ENCODE measurements at places on chromosomes 7 and 10. TPM values are rescaled to one million over a fixed set of nuclear protein-coding genes. Genes with fewer than 3 reads are reported as not detected.

GJD4 gene
- polyA plus RNA-seq, result 0.13 TPM

AKR1E2 gene
- 12.9 TPM for polyA plus RNA-seq

C10orf53 gene
- polyA plus RNA-seq, result not detected

GRCh38 chr7:140176122-140176701 lies 571 bp downstream of the KDM7A start:
- no peak for DNase-seq

GRCh38 chr10:110058212-110058611 lies 50.4 kb downstream of the ADD3 start:
- no peak for DNase-seq

- DNase-seq, result no peak
Measured at GRCh38 chr10:80642661-80643060, 105.0 kb downstream of the SH2D4B start.

GRCh38 chr7:3399858-3400257 lies 98.8 kb downstream of the SDK1 start:
- no peak for DNase-seq

DNA sequence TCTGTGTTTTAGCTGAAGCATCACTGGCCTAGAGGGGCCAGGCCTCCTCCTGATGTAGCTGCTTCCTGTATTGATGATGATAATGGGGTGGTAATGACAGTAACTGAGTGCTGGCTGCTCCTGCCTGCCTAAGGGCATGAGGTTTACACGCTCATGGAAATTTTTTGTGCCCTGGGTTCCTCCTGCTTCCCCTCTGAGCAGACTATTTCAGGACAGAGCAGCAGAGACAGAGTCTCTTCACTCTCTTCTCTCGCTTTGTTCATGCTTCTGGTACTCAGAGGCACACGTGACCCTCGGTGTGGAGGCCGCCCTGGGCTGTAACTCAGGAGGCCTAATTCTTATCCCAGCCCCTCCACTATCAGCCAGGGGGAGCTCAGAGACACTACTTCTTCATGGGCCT lies 27.9 kb downstream of the LRRC20 start:
- no peak for DNase-seq

DNA sequence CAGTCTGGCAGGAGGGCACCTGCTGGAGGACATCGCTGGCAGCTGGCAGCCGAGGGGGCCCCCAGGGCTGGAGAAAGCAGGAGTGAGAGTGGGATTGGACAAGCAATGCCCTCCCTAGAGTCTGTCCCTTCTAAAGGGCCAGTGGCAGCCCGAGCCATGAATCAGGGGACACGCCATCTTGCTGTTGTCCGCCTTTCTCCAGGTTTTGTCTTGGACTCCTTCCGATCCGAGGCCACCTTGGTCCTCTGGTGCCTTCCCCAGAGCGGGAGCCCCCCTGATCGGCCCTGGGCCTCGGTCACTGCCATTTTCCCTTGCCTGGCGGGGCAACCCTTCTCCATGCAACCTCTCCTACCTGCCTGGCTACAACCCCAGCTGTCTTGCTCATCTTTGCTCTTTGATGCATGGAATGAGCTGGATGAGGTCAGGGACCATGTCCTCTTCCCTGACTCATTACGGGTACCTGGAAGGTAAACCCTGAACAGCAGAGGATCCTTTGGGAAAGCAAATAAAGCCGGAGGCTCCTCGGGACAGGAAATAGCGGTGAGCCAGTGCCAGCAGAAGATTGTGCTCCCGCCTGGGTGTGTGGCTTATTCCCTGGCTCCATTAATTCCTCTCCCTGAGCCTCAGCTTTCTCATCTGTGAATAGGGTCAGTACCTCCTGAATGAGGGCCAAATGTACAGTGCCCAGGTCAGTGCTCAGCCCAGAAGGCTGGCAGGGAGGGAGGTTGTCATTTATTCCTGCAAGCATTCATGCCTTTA lies 112.0 kb downstream of the GRK5 start:
- no peak for DNase-seq

DNA sequence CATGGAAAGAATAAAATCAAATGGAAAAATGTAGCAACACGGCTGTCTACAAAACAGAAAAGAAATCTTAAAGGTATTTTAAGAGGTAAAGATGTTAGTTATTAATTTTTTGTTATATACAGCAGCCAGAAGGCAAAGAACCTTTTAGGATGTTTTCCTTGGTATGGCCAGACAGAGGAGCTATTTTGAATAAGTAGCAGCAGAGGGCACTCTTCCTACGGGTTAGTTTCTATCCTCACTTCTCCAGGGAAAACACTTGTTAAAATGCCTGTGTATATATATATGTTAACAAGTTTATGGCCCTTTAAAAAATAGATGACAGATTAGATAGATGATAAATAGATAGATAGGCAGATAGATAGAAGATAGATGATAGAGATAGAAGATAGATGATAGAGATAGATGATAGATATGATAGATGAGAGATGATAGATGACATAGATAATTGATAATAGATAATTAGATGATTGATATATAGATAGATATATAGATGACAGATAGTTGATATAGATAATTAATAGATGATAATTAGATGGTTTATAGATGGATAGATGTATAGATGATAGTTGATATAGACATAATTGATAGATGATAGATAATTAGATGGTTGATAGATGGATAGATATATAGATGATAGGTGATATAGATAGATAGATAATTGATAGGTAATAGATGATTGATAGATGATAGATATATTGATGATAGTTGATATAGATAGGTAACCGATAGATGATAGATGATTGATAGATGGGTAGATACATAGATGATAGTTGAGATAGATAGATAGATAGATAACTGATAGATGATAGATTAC lies 57.8 kb upstream of the WIPF3 start:
- no peak for DNase-seq
